Activated naive CD8-positive, alpha-beta T cell treated with anti-CD3 and anti-CD28 coated beads, Interleukin-2, amount 10 ng/mL, durations not matched to agents 7 days and 5 days (primary cell): ENCODE measurements at places on chromosomes 5 and 9. TPM values are rescaled to one million over a fixed set of nuclear protein-coding genes. Genes with fewer than 3 reads are reported as not detected.

DNA sequence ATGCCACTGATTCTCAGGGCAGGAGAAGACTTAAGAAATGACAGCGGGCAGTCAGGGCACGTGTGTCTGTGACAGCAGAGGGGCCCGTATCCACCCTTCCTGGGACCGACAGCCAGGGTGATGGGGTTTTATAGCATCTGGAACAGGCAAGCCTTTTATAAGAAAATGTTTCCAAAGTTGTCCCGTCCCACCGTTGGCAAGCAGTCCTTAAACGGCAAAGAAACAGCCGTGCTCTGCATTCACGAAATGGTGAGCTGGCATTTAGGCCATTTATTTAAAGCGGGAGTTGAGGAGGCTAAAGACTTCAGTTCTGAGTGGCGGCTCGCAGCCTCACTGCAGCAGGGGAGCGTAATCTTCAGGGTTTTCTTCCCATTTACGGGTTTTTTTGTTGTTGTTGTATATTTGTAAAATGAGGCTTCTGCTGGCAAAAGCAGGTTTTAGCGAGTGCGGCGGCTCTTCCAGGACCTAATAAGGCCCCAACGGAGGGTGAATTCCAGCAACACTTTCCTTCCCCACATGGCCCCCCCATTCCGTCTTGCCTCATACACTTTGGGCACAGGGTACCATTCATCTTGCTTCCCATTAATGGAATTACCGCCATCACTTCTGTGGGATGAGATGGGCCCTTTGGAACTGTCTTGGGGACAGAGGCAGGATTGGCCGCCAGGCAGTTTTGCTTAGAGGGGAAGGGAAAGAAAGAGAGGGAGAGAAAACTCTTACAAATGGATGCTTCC, 15.8 kb downstream of the NEK6 start:
- no peak for DNase-seq

GRCh38 chr9:18490641-18491370, 16.9 kb downstream of the ADAMTSL1 start:
- DNase-seq: no peak

- DNase-seq: no peak
Measured at GRCh38 chr5:126300293-126300692, 122.9 kb upstream of the GRAMD2B start.

Gene ADCY2
- total RNA-seq: not detected

- DNase-seq: no peak
Measured at GRCh38 chr5:120771202-120771601, 307.1 kb downstream of the PRR16 start.

Gene PLAC8L1
- total RNA-seq: 1.0 TPM

DNA sequence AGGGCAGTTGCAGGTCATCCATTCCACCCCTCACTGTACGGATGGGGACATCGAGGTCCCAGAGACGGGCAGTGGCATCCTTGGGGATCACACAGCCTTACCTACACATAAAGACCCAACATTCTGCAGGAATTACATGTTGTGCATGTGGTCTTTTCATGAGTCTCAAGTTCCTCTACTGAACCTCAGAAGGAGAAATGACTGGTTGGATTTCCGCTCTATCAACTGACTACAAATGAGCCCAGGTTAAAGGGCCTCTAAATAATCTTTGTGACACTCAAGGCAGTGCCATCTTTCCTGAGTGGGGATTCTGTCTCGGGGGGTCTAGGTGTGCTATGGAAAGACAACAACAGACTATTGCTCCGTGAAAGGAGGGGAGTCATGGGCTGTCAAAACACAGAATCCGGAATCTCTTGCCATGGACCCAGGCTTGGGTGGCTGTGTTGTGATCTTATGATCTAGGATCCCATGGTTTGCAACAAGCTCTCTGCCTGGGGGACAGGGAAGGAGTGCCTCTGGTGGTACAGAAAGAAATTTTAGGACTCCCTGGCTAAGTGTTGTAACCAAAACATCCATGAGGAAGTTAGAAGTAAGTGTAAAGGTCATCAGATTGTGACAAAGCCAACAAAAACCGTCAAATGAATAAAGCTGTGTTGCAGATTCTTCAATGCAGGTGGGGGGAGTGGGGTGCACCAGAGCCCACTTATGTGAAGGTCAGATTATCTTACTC, 1.9 kb upstream of the SLC31A2 start:
- DNase-seq: no peak

GRCh38 chr5:131114754-131115153, 50.3 kb downstream of the HINT1 start:
- no peak for DNase-seq
